Bone marrow (tissue), 2 donors: ENCODE measurements at places on chromosomes 11 and 22.

DNA sequence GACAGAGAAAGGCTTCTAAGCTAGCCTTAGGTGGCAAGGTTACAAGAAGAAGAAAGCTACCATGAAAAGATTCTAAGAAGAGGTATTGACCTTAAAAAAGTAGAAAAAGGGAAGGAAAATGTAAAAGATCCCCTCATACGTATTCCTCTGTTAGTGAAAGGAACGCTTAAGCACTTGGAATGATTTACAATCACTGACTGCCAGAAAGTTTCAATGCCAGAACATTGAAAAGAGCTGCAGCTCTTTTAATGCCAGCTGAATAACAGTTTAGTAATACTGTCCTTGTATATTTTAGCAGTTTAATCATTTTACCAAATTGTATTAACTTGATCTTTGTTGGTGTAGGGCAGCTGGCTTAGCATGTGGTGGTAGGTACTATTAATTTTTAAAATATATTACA, 650.7 kb downstream of the FAM181B start:
- DNase-seq = no peak

GRCh38 chr11:59573216-59573615, 42.4 kb downstream of the OSBP start:
- DNase-seq = no peak

DNA sequence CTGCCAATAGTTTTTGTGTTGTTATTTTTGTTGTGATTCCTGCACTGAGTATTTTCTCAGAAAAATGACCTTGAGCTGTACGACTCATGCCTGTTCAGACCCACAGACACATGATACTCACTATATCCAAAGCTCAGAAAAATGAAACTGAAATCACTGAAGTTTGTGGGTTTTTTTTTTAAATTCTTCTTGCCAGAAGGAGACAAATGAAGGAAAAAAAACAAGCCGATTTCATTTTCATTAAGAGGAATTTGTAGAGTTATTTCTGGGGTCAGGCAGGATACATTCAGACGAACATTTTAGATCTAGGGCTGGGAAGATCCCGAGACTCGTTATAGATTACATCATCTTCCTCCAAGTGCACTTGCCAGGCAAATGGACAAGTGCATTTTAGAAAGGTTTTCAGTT, 60.4 kb downstream of the BMAL1 start:
- DNase-seq = no peak

DNA sequence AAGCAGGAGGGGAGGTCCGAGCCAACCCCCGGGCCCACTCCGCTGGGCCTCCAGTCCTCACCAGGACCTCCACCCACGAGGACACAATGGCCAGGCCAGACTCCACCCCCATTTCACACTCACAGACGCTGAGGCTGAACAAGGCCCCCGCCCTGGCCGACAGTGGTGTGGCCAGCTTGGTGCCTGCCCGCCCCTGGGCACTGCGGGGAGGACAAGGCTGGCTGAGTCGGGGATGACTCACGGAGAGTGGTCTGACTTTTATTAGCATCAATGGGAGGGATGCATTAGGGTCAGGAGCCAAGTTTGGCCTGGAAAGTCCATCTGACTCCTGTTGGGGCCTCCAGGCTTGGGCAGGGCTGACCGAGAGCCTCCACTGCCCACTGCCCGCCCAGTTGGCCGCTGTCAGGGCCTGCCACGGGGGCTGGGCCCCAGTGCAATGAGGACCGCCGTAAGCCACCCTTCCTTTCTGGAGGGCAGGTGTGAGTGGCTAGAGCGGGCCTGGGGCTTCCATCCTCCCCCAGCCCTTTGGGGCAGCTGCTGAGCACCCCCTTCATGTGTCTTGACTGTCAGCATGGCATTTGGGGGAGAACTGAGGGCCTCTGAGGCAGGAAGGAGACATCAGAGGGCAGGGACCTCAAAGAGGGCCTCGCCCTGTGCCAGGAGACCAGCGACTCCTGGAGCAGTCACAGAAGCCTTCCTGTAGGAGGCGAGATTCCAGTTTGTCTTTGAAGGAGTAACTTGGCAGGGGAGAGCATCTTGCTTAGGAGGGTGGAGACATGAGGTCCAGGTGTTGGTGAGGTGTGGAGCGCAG, 10.6 kb downstream of the TSPAN32 start:
- DNase-seq = no peak

- no peak for DNase-seq
Measured at GRCh38 chr22:36048911-36049677, 20.5 kb upstream of the RBFOX2 start.

DNA sequence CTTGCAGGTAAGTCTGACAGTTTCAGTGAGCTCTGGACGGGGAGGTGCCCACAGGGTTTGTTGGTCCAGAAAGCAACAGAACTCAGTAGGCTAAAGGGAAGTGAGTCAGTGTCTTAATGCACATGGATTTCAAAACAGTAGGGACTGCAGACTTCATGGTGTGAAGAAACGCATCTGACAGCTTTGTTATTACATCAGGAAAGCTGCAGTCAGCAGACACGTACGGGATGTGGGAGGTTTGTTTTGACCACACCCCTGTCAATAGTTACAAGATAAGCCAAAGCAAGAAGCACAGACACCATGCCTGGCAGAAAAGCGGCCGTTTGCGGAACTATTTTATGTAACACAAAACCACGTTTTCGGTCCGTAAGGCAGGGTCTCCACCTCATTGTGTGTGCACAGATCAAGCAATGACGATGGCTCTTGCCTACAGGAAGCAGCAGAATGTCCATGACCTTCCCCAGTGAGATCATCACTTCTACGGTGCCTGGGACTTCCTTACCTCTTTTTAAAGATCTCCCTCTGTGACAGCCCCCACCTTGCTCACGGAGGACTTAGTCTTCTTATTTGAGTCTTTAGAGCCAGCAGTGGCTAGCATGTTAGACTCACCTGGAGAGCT, 58.2 kb upstream of the FTH1 start:
- peak; percentile 54 for DNase-seq

- no peak for DNase-seq
Measured at GRCh38 chr11:47867823-47868222, 19.7 kb upstream of the NUP160 start.

GRCh38 chr11:6927030-6927617, 898 bp downstream of the ZNF215 start:
- no peak for DNase-seq

- DNase-seq = no peak
Measured at GRCh38 chr11:45929486-45930030, 7.1 kb downstream of the LARGE2 start.
